ENCODE measurements at places on chromosomes 5 and 9. TPM values are rescaled to one million over a fixed set of nuclear protein-coding genes. Genes with fewer than 3 reads are reported as not detected.

PRDM9 gene
- total RNA-seq: not detected

TAF1L gene
- total RNA-seq: not detected

NR5A1 gene
- not detected for total RNA-seq

TAS2R1 gene
- total RNA-seq: not detected

IL33 gene
- total RNA-seq: not detected

ANKRD34B gene
- not detected for total RNA-seq

TMEM38B gene
- total RNA-seq: 13.1 TPM

PCDHB2 gene
- total RNA-seq: 0.11 TPM

C9orf50 gene
- not detected for total RNA-seq

PFDN1 gene
- 60.4 TPM for total RNA-seq

MCC gene
- 1.6 TPM for total RNA-seq

SLC22A4 gene
- total RNA-seq: 1.7 TPM

- DNase-seq: no peak
These were observed 108.9 kb upstream of the SPRY4 start for GRCh38 chr5:142433526-142434321.

GRCh38 chr5:17143335-17143734 is 74.1 kb upstream of the BASP1 start:
- no peak for DNase-seq

- no peak for DNase-seq
These were observed 2.1 kb downstream of the SPATA31E1 start for GRCh38 chr9:87884578-87885459.

GRCh38 chr9:120905315-120906164 is 21.1 kb downstream of the TRAF1 start:
- no peak for DNase-seq

DNA sequence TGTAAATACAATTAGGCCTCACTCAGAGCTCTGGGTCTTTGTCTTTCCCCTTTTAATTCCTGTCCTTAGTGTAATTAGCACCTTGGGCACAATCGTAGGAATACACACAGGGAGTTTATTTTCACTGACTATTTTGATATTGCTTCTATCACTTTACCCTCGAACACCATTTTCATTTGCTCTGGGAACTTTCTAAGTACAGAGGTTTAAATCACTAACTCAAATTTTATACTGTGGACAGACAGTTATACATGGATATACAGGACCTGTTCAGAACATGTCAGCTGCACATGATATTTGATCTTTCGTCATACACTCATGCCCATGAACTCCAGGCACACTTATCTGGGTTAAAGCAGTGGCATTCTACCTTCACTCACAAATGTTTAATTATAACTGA is 217.8 kb upstream of the TMEM161B start:
- DNase-seq: no peak

DNA sequence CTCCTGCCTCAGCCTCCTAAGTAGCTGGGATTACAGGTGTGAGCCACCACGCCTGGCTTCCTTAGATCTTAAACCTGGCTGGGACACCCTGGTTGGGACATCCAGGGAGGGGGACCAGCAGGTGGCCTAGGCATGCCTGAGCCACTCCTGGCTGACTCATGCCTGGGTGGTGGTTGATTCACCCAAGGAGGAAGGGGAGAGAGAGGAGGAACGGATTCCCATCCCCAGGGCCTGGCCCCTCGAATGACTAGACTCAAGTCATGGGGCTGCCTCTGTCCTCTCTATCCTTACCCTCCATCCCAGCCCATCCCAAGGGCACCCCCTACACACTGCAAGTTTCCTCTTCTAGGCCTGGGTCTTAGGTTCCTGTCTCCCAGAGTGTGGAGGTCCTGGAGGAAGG is 12.7 kb downstream of the EEIG1 start:
- no peak for DNase-seq

GRCh38 chr5:43268188-43268820 is 44.9 kb downstream of the HMGCS1 start:
- no peak for DNase-seq

- peak; percentile 7 for DNase-seq
These were observed 45.7 kb upstream of the IPPK start for GRCh38 chr9:92715488-92716231.

- no peak for DNase-seq
These were observed 918.9 kb downstream of the DTWD2 start for GRCh38 chr5:118069452-118069851.

- DNase-seq: no peak
These were observed 34.5 kb upstream of the TENT2 start for GRCh38 chr5:79577693-79578092.

GRCh38 chr5:155929112-155929511 is 397.9 kb upstream of the SGCD start:
- DNase-seq: no peak

- DNase-seq: no peak
These were observed 141.1 kb upstream of the IRX2 start for GRCh38 chr5:2892466-2893000.

- no peak for DNase-seq
These were observed 106.8 kb upstream of the RASGRF2 start for GRCh38 chr5:80853413-80853812.

DNA sequence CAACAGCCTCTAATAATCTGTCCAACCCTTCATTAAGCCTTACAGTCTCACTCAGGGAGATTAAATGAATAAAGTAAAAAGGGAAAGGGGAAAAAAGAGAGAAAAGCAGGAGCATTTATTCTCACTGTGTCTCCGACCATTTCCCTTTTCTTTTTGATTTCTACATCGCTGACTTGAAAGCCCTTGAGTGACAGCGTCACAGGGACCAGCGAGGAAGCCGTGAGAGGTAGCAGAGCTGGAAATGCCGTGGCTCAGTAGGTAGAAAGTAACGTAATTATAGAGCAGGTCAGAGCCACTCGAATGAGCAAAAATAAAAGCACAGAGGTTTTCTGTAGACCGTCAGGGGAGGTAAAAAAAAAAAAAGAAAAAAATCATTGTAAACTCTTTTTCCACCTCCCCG is 52.4 kb downstream of the ASS1 start:
- DNase-seq: no peak

- no peak for DNase-seq
These were observed 586.7 kb upstream of the TUSC1 start for GRCh38 chr9:26264709-26265601.

DNA sequence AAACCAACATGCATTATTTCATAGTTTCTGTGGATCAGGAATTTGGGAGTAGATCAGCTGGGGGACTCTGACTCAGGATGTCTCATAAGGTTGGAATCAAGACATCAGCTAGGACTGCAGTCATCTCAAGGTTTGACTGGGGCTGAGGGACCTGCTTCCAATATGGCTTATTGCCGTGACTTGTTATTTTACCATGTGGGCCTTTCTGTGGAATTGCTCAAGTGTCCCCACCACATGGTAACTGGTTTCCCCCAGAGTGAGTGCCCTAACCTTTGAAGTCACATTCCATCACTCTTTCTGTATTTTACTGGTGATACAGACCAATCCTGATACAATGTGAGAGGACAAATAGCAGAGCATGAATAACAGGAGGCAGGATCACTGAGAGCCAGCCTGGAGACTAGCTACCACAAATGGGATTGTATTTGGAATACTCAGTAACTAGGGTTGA is 70.2 kb upstream of the ELL2 start:
- no peak for DNase-seq

DNA sequence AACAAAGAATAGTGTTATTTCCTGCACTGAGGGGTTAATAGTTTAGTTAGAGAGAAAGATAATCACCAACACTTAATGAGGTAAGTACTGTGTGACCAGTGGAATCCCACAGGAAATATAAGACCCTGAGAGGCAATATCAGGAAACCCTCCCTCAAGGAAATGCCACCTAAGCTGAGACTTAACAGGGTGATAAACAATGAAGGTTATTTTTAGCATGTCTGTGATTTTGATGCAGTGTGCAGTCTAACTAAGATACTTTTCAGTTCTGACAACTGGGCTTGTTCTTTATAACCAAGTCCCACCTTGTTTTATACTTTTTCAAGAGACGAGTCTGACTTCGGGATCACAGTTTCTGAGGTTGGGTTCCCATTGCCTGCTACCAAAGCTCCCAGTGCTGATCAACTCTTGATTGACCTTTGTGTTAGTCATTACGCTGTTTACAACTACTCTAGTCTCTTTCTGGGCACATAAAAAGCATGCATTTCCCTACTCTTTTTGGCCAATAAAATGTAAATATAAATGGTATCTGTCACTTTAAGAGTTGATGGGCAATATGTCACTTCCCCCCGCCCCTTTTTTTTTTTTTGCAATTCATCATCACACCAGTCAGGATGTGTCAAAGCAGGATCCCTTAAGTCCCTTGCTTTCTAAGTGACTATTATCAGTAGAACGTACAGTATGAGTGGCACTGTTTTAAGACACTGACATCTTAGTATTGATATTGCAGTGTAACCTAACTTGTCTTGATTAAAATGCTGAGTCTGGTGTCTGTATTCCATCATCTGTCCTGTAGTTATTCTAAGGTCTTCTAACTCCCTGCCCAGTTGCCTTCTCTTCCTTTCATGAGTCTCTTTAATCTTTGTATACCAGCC is 31.4 kb downstream of the C6 start:
- no peak for DNase-seq

DNA sequence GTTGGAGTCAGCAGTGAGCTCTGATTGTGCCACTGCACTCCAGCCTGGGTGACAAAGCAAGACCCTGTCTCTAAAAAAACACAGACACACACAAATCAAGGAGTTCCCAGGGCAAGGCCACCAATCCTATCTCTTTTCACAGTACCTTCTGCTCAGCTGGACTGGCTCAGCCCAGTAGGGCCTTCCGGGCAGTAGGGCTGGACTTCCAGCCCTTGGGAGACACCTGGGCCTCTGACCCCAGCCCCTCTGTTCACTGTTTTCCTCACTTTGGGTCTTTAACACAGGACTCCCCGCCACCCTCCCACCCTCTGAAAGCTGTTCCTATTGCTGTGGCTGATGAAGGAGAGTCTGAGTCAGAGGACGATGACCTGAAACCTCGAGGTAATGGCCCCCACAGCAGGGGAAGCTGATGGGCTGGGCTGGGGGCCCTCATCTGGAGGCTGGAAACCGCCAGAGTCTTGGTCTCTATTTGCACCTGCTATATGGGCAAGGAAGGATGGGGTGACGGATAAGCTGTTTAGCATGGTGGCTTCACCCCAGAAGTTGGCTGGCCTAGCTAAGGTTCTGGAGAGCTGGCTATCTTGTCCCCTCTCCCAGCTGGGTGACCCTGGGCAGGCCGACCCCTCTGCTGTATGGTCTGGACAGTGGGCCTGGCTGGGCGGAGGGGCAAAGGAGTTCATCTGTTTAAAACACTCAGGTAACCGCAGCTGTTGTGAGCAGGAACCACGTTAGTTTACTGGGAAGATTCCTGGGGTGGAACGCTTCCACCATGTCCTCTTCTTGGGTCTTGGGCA is 25.6 kb downstream of the USP20 start:
- DNase-seq: no peak

GRCh38 chr5:133723651-133724366 is 111.5 kb upstream of the FSTL4 start:
- DNase-seq: no peak

DNA sequence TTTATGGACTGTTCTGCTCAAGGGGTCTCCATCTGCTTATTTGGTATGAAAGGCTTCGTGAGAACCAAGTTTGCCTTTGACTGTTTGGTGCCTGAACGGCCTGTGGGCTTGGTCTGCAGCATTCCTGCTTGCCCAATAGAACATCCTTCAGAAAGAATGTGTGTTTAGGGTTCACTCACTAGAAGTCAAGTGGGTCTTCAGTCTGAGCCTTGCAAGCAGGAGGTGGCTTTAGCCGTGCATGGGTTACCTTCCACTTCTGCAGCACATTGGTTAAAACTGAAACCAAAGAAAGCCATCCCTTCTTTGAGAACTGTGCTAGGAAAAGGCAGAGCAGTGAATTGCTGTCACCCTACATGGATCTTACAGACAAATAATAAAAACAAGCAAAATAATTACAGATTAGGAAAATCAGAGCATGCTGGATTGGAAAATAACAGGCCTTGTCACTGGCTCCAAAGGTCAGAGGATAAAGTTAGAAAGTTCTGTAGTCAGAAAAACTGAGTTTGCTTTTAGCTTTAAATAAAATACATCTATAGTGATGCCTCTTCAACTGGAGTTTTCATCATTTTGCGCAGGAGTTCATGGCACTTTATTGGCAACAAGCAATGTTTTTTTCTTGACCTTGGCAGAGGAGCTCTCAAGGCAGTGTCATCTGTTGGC is 16.6 kb downstream of the WWC1 start:
- DNase-seq: no peak

DNA sequence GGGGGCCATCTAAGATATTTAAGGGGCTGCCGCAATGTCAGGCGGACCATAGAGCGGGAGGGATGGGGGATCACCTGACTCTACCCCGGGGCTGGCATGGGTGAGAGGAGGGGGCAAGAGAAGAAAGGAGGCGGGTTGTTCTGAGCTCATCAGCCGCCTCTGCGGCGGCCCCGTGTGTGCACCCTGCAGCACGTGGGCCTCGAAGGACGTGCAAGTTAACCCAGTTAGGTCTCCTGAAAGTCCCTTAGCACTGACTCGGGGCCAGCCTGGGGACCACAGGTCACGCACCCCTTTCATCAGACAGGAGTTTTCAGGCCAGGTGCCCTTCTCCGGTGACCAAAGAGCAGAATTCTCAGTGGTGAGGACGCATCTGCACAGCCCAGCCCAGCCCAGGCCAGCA is 58.0 kb downstream of the UBE2QL1 start:
- DNase-seq: no peak

DNA sequence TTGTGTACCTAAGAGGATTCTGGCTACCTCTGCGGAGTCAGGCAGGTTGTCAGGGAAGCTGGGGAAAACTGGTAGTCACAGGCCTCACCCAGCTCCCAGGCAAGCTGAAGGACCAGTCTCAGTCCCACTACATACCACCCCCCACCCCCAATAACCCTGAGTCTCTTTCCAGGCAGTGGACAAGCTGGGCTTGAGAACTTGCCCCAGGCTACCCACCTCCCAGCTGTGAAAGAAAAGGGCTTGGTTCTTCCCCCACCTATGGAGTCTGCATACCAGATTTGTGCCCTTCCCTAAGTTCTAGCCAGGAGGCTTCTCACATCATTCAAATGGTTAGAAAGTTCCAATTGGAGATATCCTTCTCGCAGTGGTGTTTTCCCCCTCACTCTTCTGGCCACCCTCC is 1678.8 kb downstream of the MAT2B start:
- DNase-seq: no peak

- DNase-seq: no peak
These were observed 362.9 kb downstream of the ARRDC3 start for GRCh38 chr5:91020065-91020800.

DNA sequence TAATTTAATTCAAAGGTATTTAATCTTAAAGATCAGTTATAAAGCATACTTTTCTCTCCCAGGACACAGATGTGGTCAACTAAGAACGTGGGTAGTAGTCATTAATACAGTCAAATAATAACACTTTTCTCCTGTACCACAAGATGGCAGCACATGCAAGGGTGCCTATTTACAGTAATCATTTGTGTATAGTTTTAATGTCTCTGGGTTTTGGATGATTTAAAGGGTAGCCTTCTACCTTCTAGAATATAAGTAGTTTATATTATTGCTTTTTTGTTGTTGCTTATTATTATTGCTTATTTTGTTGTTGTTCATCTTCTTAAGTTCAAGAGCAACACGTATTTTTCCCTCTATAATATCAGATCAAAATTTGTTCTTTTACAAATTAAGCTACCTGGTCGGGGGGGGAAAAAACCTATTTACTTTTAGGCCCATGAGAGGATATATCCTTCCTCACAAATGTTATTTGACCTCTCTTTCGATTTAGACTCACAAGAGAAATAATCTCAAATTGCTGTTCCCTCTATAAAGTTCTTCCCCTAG is 59.6 kb upstream of the SLC27A6 start:
- DNase-seq: no peak

GRCh38 chr9:137445275-137445807 is 4.2 kb upstream of the ENTPD8 start:
- peak; percentile 80 for DNase-seq

All from activated T-helper 2 cell treated with anti-CD3 and anti-CD28 coated beads, Interferon-gamma antibody, Interleukin-2, Interleukin-4, amounts not matched to agents 10 μg/mL and 5 μg/mL and 100 μg/mL, durations not matched to agents 14 hours and 24 hours and 36 hours (primary cell).